ENCODE measurements at places on chromosomes 6 and 20.

- no peak for DNase-seq
These were observed 62.2 kb upstream of the TNFRSF21 start for GRCh38 chr6:47371870-47372255.

DNA sequence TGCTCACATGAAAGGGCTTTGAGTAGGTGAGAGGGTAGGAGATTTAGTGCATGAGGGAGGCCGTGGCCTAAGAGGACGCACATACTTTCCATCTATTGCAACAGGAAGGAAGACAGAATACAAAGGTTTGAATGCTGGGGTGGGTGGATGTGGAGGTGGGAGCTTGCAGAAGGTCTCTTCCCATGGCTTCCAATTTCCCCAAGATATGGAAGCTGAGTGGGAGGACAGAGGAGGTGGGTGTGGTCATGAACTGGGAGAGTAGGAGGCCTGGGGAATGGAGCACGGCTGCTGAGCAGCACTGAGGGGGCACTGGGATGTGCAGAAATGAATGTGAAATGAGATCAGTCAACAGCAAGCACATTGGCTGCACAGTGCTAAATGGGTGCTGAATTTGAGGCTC, 70.3 kb downstream of the SCML4 start:
- DNase-seq = no peak

DNA sequence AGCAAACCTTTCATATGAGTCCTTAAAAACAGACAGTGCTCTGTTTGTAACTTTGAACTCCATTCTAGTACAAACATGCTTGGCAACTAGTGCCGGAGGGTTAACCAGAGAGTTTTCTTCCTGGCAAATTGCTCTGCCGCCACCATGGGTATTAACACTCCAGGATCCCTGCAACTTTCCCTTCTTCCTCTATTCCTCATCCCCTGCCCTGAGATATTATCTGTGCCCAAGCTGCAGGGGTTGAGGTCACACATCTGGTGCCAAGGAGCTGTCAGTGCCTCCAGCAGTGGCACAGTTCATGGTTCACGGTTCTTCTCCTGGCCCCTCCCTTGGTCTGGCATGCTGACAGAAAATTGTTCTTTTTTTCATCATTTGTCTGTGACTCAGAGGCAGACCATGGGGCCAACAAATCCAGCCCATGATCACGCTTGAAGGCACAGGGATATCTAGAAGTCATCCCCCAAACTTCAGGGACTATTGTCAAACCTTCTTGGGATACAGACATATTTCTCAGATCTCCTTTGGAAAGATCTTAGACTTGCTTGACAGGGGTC, 77.5 kb downstream of the ATXN1 start:
- peak; percentile 78 for DNase-seq

- no peak for DNase-seq
These were observed 39.6 kb upstream of the CD93 start for GRCh38 chr20:23125625-23126191.

GRCh38 chr6:136012198-136012887, 160.8 kb downstream of the PDE7B start:
- DNase-seq = no peak

DNA sequence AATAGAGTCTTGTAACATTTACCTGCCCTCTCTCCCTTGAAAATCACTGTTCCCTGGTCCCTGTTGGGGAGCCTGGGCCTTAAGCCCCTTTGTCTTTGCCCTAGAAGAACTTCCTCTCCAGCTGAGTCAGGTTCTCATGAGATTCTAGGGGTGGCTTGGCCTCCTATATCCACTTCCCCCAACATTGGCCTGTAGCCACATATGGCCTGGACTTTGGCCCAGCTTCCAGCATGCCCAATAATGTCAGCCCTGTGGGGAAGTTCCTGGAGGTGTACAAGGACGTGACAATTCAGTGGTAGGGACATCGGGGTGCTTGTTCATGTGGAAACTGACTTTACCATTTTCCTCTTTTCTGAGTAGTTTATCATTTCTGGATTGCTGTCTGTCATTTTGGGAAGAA, 17.2 kb upstream of the MAS1L start:
- DNase-seq = peak; percentile 42

- no peak for DNase-seq
These were observed 45.8 kb upstream of the ARID1B start for GRCh38 chr6:156731396-156731795.

GRCh38 chr6:43436577-43437282, 9.4 kb downstream of the ABCC10 start:
- DNase-seq = no peak

DNA sequence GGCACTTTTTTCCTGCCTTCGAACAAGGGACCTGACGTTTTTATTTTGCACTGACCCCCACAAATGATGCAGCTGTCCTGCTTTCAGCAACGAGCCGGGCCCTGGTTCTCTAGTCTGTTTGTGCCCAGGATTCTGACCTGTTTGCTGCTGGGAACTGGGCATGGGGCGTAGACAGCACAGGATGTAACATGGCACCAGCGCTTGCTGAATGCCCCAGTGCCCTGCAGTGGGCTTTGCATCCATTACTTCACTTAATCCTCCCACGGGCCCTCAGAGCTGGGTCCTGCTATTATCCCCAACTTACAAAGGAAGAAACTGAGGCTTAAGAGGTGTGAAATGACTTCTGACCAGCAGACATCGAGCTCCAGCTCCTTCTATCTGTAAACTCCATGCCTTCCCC, 80.4 kb upstream of the PMEPA1 start:
- no peak for DNase-seq

GRCh38 chr6:128725271-128726233, 157.4 kb upstream of the LAMA2 start:
- no peak for DNase-seq

- no peak for DNase-seq
These were observed 28.8 kb upstream of the GMPR start for GRCh38 chr6:16209539-16209938.

DNA sequence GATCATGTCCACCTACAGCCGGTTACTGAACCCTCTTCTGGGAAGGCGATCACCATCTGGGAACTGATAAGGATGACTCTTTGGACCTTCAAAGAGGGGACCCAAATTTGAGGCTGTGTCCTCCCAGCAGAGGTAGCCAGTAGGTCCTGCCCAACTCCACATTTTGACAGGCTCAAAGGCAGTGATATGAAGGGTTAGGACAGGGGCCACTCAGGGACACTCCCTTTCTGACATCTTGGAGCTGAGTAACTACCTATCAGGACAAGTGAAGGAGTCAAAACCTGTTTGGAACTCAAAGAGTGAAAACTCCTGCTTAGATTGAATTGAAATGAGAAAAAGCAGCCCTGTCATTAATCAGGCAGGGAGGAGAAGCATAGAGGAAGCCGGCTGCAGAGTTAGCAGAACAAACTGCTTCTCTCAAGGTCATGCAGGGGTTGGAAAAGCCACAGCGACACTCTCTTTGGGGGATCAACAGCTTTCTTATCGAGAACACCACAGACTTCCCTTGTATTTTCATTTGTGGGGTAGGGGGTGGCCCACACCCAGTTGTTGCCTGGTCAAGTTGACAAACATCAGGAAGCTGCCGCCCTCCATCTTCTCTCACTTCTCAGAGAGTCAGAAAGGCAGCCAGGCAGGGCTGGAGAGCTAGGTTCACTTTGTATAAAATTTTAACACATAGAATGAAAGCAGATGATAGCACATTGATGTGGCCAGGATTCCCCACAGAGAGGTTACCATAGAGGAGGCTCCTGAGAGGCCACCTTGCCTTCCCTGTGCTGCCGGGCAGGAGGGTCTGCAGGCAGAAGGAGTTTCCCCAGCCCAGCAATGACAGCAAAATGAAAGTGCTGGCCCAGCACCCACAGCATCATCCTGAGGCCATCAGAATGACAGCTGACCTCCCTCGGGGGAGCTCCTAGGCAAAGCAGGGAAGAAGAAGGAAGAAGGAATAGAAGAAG, 47.6 kb downstream of the AGPAT4 start:
- DNase-seq = no peak
